Caco-2 (cell line): ENCODE measurements at places on chromosomes 2 and 18. TPM values are rescaled to one million over a fixed set of nuclear protein-coding genes. Genes with fewer than 3 reads are reported as not detected.

- no peak for DNase-seq
Measured at GRCh38 chr2:37869771-37870170, 55.3 kb upstream of the RMDN2 start.

DNA sequence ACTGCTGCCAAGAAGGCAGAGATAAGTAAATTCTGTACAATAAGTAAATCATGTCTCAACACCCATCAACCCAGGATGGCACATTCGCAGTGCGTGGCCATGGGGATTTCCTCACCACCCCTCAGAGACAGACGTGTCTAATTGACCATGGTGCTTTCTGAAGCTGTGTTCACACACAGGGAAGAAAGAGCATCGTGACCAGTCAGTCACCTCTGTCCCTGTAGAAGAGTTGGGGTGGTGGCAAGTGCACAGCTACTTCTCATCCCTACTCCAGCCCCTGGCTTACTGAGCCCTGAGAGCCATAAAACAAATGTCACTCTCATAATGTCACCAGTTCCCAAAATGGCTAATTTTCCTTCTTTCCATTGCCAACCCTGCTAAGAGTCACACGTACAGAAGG lies 31.3 kb upstream of the MLPH start:
- no peak for DNase-seq

- no peak for DNase-seq
Measured at GRCh38 chr2:28662044-28662443, 89.6 kb upstream of the PPP1CB start.

Gene REG3G
- total RNA-seq = not detected in 2 replicates

- no peak for DNase-seq
Measured at GRCh38 chr2:41595240-41595639, 452.6 kb upstream of the PKDCC start.

GRCh38 chr2:124081154-124081716 lies 56.1 kb downstream of the CNTNAP5 start:
- DNase-seq = no peak

Gene ONECUT2
- 0.28 and 0.86 TPM in 2 replicates for total RNA-seq
